Dermis blood vessel endothelial cell (primary cell): ENCODE measurements at places on chromosomes 13 and 19. TPM values are rescaled to one million over a fixed set of nuclear protein-coding genes. Genes with fewer than 3 reads are reported as not detected.

- DNase-seq: peak; percentile 85
Observed at GRCh38 chr13:97344265-97345175, 89.4 kb upstream of the RAP2A start.

CCDC169 gene
- total RNA-seq: 1.0 and 1.2 TPM in 2 replicates

UBE2L5 gene
- 0.05 TPM in 1 of 2 replicates, not detected in the other for total RNA-seq

DNA sequence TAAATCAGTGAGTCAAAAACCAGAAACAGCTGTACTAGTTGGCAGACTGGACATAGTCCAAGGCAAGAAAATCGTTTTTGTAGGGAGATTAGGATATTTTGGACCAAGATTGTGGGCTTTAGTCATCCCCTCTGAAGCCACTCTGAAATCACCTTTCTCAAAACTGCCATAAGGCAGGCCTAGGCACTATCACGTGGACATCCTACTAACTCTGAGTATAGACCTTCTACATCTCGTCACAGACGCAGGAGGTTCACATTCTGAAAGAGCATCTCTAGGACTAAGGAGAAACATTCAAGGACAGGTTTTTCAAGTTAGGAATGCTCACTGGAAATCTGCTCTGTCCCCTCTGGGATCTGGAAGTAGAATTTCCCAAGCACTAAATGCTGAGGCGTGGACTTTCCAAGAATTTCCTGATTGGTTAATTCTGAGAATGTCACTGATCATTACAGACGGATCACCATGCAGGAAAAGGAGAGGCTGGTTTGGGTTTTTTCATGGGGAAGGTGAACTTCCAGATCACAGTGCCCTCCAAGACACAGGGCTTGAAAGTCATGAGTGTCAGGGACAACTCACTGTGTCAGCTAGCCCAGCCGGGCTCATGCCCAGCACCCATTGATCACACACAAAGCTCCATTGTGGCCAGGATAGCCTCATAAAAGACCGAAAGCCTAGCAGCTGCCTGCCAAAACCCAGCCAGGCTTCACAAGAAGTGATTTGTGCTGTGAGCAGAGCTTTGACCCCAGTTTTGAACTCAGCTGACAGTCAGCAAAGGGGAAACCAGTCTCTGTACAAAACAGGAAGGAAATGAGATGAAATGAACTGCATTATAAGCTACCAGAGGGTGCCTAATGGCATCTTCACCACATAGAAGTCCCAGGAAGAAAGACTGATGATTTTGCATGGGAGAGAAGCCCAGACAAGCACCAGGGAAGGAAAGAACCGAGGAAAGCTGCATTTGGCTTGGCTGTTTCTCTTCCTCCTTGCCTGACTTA is 2.7 kb upstream of the RUBCNL start:
- no peak for DNase-seq

GRCh38 chr19:10402441-10403038 is 802 bp downstream of the CDC37 start:
- peak; percentile 85 for DNase-seq

HIPK4 gene
- total RNA-seq: under 0.01 and 0.05 TPM in 2 replicates

DNA sequence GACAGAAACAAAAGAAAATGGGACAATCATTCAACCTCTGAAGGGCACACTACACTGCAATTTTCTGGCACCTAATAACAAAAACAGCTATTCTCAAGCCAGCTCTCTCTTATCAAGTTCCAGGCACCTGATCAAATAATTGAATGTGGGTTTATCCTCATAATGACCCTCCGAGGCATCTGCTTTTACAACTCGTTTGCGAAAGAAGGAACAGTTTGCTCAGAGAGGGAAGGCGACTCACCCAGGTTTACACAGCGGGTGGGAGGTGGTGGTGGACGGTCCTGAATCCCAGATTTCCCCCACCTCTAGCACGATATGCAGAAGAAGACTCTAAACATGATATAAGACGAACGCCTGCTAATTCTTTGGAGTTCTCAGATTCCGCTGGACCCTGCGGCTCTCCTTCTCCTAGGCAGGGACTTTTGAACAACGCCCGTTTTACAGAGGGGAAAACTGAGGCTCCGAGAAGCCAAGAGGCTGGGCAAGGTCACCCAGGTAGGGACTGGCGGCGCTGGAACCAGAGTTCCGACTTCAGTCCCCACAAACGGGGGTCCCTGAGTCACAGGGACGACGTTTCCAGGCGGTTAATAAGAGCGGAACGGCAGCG is 641 bp downstream of the SGTA start:
- DNase-seq: peak; percentile 28

AMH gene
- total RNA-seq: 1.3 and 1.5 TPM in 2 replicates

DNA sequence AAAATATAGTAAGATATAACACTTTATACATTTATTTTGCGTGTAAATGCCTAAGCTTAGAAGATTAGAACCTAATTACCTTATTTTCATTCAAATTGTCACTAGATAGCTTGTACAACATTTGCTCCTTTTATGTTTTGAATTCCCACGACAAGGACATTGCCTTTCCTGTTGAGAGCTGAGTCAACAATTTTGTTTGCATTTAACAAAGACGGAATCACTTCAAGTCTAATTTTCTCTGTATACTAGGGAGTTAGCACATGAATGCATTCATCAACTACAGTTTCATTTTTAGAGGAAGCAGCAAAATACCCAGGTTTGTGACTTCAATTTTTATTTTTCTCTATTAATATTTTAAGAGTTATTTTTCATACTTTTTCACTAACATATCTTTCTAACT is 48.7 kb upstream of the PCCA start:
- no peak for DNase-seq

DNA sequence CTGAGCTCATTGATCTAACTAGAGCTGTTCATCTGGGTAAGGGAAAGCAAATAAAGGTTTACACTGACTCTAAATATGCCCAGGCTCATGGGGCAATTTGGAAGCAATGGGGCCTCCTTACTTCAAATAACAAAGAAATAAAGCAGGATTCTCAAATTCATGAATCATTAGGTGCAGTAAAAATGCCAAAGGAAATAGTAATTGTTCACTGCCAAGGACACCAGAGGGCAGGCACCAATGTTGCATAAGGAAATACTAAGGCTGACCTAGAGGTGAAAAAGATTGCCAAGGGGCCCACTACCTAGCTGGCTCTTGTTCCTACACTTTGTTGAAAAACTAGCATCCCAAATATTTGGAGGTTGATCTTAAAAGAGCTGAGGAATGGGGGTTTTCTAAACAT is 1686.7 kb upstream of the MIR17HG start:
- no peak for DNase-seq

PTGER1 gene
- total RNA-seq: 0.17 and 0.42 TPM in 2 replicates

- DNase-seq: peak; percentile 54
Observed at GRCh38 chr19:861756-862580, 2.5 kb downstream of the CFD start.

CEACAM7 gene
- 0.17 TPM in 1 of 2 replicates, not detected in the other for total RNA-seq

TIMM50 gene
- 66.5 and 67.9 TPM in 2 replicates for total RNA-seq

PABPC3 gene
- total RNA-seq: under 0.01 and 0.14 TPM in 2 replicates

KLF12 gene
- 4.8 and 11.6 TPM in 2 replicates for total RNA-seq

- no peak for DNase-seq
Observed at GRCh38 chr19:57047743-57048142, 72.0 kb upstream of the USP29 start.

DNA sequence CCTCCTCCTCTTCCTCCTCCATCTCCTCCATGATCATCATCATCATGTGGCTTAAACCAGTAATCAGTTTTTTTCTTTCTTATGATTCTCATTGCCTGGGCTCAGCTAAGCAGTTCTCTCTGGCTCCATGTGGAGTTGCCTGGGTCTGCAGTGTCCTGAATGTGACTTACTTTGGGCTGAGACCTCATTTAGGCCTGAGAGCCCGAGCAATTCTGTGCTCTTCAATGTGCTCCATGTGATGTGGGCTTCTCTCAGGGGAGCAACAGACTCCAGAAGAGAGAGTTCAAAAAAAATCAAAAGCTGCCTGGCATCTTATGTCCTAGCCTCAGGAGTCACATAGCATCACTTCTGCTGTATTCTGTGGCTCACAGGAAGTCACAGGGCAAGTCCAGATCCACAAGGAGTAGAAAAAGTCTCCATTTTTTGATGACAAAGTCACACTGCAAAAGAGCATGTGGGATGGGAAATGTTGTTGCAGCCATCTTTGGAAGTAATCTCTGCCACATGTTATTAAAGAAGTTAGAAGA is 128.7 kb downstream of the MAB21L1 start:
- DNase-seq: no peak

DNA sequence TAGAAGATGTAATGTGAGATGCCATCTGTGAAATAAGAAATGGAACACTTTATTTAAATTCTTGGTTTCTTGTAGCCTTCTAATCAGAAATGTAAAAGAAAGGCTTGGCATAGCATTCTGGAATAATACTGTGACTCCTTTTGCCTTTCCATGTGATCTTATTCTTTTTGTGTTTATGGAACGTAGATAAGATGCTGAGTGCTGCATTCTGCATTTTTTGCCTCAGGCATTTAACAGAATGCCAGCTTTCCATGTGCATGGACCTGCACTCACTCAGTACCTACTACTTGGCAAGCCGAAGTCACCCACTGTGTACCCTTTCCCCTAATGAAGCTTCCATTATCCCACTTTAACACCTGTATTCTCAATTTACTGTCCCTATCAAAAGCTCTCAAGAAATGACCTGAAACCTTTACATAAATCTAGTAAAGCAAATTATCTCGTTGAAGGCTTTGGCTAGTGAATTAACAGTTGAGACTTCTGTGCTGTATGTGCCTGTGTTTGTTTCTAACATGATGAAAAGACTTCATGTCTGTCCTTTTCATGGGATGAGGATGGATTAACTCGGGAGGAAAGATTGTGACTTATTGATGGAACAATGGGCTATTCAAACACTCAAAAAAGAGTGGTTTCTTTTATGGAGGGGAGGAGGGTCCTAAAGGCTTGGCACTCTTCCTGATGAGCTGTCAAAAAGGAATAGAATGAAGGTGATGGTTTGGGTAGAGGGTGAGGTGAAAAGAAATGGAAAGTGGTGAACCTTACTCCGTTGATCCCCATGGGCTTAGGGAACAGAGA is 44.7 kb upstream of the FRY start:
- DNase-seq: no peak

CBY2 gene
- not detected in 2 replicates for total RNA-seq

FAM83E gene
- total RNA-seq: 0.51 TPM in 1 of 2 replicates, not detected in the other

DNA sequence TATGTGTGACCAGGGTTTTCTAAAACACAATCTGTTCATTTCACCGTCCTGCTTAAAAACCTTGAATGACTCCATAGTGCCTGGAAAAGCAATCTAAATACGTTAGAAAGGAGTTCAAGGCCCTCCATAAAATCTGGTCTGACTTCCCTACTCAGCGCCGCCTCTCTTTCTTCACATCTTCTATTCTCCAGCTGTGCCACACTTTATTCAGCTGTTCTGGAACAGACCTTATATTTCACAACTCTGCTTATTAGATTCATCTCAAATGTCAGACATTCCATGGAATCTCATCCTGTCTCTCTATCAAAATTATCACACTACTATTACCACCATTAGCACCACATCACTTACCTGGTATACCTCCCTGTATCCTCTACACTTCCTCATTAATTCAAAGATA is 19.8 kb upstream of the SPART start:
- DNase-seq: no peak

ZNF296 gene
- total RNA-seq: 0.17 and 0.51 TPM in 2 replicates

- no peak for DNase-seq
Observed at GRCh38 chr19:24048261-24048660, 38.7 kb upstream of the ZNF254 start.

DNA sequence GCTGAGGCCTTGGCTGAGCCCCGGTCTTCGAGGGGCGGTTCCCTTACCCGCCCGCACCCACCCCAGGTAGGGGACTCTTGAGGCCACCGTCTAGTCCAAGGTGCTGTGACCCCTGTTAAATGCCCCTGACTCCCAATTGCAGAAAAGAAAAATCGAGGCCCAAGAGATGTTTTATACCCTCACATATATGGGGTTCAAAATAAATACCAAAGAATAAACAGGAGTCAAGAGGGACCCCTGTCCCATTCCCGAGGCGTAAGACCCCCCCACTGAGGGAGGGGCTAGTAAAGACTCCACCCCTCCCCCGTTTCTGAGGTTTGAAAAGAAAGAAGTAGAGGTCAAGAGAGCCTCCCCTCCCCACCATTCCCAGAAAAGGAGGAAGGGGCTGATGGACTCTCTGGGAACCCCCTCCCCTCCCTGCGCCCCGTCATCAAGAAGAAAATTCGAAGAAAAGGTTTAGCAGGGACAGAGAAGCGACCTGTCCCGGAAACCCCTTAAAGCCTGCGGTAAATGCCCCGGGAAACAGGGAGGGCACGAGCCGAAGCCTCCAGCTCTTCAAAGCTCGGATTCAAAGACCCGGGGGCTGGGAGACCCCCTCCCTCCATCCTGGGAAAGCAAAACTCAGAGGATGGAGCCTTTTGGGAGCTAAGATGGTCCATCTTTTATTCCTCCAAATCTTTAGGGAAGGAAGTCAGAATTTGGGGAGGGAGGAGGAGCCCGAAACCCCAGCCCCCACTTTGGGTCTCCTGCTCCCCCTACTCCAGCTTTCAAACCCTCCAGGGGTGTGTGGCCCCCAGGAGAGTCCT is 755 bp upstream of the RAB3A start:
- DNase-seq: no peak

GJB6 gene
- not detected in 2 replicates for total RNA-seq

ARL11 gene
- total RNA-seq: 0.09 and 0.51 TPM in 2 replicates

DNA sequence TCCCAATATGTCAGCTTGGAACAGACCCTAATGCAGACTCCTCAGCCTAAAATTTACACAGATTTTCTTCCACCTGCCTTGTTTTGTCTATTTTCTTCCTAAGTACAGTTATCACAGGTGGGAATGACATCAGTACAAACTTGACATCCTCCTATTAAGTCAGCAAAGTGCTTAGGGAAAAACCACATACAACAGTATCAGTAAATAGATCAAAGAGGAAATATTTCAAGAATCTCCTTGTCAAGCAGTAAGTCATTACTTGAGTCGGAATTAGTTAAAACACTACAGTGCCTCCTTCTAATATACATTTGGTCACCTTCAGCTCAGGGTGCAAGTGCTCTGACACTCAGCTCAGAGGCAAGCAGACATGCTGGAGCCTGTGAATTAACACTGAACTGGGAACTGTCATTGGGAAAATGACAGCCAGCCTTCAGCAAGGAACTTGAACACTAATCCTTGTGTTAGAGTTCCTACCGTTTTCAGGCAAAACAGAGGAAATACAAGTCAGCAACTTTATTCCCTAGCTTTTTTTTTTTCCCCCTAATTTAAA is 394.3 kb upstream of the HTR2A start:
- no peak for DNase-seq

- no peak for DNase-seq
Observed at GRCh38 chr19:13579388-13580060, 73.2 kb upstream of the CACNA1A start.

GRCh38 chr19:10195199-10195519 is 406 bp upstream of the DNMT1 start:
- no peak for DNase-seq

LILRB2 gene
- total RNA-seq: not detected in 2 replicates

GRCh38 chr13:43005460-43006236 is 13.6 kb upstream of the EPSTI1 start:
- peak; percentile 50 for DNase-seq

GRCh38 chr13:113224486-113224885 is 15.1 kb downstream of the CUL4A start:
- DNase-seq: peak; percentile 24
